Renal cortex interstitium (tissue), 15 donors: ENCODE measurements at places on chromosomes 16 and 17. TPM values are rescaled to one million over a fixed set of nuclear protein-coding genes. Genes with fewer than 3 reads are reported as not detected.

- DNase-seq, result no peak
Observed at GRCh38 chr17:60615108-60615507, 15.1 kb downstream of the PPM1D start.

DNA sequence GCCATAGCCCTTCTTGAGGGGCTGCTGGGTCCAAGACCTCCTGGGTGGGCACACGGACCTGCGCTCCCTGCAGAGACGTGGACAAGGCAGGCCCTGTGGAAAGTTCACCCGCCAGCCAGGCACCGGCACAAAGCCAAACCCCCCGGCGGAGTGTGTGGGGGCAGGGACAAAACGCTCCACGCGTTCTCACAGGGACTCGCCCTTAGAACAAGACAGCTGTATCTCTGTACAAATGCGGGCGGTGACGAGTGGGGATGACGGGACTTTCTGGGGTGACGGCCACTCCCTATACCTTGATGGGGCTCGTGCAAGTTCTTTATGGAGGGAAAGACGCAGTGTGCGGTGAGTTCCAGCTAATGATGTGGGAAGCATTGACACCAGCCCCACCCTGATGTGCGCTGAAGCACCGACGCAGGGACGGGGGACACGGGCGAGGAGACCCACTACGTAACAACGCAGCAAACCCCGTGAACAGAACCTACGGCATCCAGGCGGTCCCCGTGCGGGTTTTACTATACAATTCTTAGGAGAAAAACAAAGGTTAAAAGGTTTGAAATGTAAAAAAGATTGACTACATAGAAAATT is 49.4 kb downstream of the LMF1 start:
- no peak for DNase-seq

DNA sequence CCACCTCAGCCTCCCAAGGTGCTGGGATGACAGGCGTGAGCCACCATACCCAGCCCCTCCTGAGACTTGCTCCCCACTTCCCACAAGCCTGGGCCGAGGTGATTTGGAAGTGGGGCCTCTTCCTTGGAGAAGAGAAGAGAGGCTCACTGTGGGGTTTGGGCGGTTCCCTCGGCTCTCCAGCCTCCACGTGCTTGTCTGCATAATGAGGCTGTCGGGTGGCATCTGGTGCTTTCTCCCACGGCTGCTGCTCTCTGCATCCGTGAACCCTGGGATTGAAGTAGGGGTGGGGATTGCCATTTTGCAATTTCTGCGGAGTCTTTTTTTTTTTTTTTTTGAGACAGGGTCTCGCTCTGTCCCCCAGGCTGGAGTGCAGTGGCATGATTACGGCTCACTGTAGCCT is 101.4 kb downstream of the RAP1GAP2 start:
- DNase-seq, result no peak

DNA sequence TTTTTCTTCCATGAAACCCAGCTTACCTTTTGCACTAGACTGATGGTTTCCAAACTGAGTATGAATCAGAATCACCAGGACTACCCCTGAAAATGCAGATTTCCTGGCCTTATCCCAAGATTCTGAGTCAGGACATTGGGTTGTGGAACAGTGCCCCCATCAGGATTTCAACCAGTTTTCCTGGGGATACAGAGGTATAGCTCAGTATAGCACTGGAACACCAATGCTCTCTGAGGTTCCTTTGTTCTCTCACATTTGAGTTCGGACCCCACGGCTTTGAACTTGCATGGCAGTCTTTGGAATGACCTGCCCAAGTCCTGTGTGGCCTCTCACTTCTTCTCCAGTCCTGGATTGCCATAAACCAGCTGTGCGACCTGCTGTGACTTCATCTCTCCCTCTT is 12.8 kb upstream of the CCL8 start:
- no peak for DNase-seq

DNA sequence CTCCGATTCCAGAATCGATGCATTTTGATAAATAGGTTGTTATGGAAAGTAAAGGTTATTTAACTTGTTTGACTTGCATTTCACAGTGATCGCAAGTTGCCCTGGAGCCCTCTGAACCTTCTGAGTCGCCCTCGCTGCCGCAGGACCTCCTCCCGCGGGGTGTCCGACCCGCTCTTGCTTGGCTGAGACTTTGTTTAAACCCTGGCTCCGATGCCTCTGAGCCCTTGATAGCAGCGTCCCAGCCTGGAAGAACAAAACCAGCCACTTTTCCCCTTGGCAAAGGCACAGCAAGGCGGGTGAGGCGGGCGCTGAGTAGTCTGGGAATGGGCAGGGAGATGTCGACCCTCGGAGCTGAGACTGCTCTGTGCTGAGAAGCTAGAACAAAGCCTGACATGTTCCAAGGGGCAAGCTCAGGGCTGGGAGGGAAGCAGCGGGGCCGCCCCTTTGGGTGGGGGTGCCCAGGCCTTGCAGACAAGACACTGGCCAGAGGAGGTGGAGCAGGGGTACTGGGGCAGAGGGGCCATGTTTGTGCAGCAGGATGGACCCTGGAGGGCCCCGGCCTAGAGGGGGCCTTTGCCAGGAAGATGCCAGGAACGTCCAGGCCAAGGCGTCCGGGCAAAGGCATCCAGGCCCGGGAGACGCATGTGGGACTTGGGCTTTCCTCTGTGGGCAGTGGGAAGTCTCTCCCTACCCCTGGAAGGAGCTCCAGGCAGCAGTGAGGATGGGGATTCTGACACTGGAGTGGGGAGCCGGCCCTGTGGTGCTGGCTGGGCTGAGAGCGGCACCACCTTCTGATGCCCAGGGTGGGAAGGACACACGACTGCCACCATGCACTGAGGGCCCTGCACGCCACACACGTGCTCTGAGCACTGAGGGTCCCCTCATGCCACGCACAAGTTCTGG is 30.3 kb upstream of the CDH15 start:
- no peak for DNase-seq

DNA sequence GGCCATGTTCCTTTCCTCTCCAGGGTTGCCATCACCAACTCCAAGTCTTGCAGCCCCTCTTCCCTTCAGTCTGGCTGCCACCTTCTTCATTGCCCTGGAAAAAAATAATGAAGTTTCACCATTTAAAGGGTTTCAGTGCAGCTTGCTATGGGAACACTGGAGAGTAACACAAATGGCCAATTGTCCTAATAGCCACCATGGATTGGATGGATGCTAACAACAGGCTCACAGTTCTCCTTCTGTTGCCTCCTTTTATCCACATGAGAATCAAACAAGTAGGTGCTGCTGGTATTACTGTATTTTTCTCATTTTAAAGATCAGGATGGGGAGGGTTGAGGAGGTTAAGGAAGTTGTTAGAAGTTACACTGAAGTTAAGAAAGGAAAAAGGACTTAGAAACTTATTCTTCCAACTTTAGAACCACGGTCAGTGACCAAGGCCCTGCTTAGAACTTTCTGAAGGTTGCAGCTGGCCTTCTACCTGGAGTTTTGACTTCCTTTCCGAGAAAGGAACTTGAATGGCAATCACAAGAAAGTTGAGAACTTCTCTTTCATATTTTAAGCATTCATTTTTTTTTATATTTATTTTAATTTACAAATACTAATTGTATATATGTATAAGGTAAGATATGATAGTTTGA is 198.0 kb upstream of the MAF start:
- DNase-seq, result no peak

DNA sequence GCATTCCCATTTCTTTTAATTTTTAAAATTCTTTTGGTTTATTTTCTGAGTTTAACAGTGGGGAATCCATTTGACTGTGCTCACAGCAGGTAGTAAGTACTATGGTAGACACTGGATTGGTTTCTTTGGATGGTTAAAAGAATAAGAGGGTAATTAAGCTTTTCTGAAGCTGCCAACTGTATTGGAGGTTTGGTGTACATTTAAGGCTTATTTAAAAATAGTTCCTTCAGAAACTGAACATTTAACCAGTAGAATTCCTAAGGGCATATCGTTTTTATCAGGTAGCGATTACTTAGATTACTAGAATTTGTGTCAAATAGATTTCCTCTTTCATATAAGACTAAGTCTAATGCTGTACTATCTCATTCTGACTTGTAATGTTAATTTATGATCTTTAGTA is 162.4 kb downstream of the PPM1E start:
- no peak for DNase-seq

DNA sequence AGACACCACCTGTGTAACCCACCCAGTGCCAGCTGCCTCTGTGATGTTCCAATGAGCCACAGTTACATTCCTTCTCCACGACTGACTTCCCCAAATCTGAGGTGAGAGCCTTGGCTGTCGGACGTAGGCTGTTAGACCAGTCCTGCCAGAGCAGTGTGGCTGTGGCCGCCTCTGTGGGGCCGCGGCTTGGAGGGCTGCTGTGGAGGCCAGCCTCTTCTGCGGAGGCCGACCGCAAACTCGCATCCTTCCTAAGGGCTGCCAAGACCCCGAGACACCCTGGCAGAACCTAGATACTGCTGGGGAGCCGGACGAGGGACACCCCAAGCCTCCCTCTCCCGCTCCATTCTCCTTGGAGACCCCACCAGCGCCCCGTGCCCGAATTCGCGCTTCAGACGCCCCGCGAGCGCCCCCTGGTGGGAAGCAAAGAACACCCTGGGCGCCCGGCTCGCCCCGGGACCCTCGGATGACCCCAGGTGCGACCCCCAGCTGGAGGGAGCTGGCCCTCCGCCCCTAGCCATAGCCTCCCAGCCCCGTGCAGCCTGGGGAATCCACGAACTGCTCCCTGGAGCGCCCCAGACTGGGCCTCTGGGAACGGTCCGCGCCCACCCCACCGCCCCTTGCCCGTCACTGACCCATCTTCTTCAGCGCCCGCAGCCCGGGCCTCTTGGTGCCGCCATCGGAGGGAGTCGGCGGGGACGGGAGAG is 547 bp downstream of the PLCD3 start:
- DNase-seq, result peak; percentile 39

DNA sequence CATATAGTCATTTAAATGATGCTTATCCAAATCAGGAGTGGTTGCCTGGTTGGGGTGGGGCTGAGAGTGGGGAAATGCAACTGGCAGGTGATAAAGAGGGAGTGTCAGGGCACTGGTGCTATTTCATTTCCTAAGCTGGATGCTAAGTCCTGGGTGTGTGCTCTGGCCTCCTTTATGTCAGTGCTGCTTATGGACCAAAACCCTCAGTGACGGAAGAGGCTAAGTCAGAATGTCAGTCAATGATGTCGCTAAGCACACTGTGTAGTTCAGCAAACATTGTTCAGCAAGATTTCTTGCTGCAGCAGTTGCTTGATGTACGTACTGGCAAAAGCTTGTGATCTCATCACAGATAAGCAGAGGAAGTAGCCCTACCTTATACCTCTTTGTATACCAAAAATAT is 16.4 kb upstream of the FLCN start:
- no peak for DNase-seq

The TBC1D3 gene
- polyA plus RNA-seq, result not detected

The NRN1L gene
- polyA plus RNA-seq, result not detected

The CLEC18A gene
- 92.0 TPM for polyA plus RNA-seq

The KCNJ16 gene
- 99.5 TPM for polyA plus RNA-seq

The TMEM204 gene
- polyA plus RNA-seq, result 23.6 TPM

The SDR42E2 gene
- polyA plus RNA-seq, result 0.24 TPM
